ENCODE measurements at places on chromosomes 6 and 20. TPM values are rescaled to one million over a fixed set of nuclear protein-coding genes. Genes with fewer than 3 reads are reported as not detected.

The GINS1 gene
- 0.13 TPM for total RNA-seq

The FAM209A gene
- total RNA-seq: not detected

The CDC25B gene
- 11.7 TPM for total RNA-seq

The CYP39A1 gene
- 2.8 TPM for total RNA-seq

The MAP7 gene
- 4.6 TPM for total RNA-seq

The NOTCH4 gene
- total RNA-seq: 56.0 TPM

The ARMC12 gene
- 1.2 TPM for total RNA-seq

The ZBTB12 gene
- total RNA-seq: 1.5 TPM

The FRMD1 gene
- 0.79 TPM for total RNA-seq

The KCNK15 gene
- total RNA-seq: 6.3 TPM

The RIN2 gene
- 117 TPM for total RNA-seq

The KHDC1L gene
- total RNA-seq: not detected

The ZC2HC1B gene
- not detected for total RNA-seq

The DEFB132 gene
- 9.2 TPM for total RNA-seq

The PRR18 gene
- total RNA-seq: 0.38 TPM

The SAMD5 gene
- total RNA-seq: 0.69 TPM

The LAMP5 gene
- not detected for total RNA-seq

The DNMT3B gene
- total RNA-seq: 2.0 TPM

The BPI gene
- not detected for total RNA-seq

The GABRR1 gene
- total RNA-seq: not detected

The AHCY gene
- total RNA-seq: 75.7 TPM

The HEY2 gene
- total RNA-seq: 1.5 TPM

The BHLHE23 gene
- total RNA-seq: not detected

The FAM184A gene
- 4.4 TPM for total RNA-seq

The FAM209B gene
- total RNA-seq: not detected

Data from omental fat pad (tissue), 4 donors.